ENCODE measurements at places on chromosomes 7 and 10. TPM values are rescaled to one million over a fixed set of nuclear protein-coding genes. Genes with fewer than 3 reads are reported as not detected.

- DNase-seq: no peak
Observed at GRCh38 chr10:61663466-61663865, 737 bp downstream of the CABCOCO1 start.

The CH25H gene
- total RNA-seq: 0.12 TPM

GRCh38 chr7:123972045-123972444, 47.0 kb downstream of the SPAM1 start:
- no peak for DNase-seq

DNA sequence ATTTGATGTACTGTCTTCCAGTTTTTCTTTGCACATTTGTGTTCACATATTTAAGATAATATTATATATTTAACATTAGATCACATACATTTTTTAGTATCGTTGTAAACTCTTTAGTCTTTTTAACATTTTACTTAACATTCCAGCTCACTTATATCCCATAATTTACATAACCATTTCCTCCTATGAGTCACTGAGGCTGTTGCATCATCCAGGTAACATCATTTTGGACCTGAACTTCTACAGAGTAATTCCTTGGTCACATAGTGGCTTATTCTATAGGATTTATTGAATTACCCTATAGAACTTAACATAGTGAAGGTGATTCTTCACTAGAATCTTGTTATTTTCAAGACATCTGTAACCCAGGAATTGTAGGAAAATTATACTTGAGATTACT, 194.4 kb downstream of the POU6F2 start:
- no peak for DNase-seq

The NPY gene
- not detected for total RNA-seq

All from H4 (cell line).